ENCODE measurements at places on chromosomes 2 and 18. TPM values are rescaled to one million over a fixed set of nuclear protein-coding genes. Genes with fewer than 3 reads are reported as not detected.

The STARD6 gene
- total RNA-seq: not detected

The DPP10 gene
- total RNA-seq: not detected

The LYPD1 gene
- not detected for total RNA-seq

The CACNB4 gene
- 0.23 TPM for total RNA-seq

- H3K4me1 ChIP-seq: no peaks in the 10 kb centered on the region
- no peak for DNase-seq
- no peak overlapping the region for H3K27ac ChIP-seq
- no peak overlapping the region for H3K4me3 ChIP-seq
- H3K36me3 ChIP-seq: no peaks in the 10 kb centered on the region
Measured at GRCh38 chr2:34991508-34992274, 1363.9 kb upstream of the CRIM1 start.

All from activated T-helper 2 cell treated with anti-CD3 and anti-CD28 coated beads, Interferon-gamma antibody, Interleukin-2, Interleukin-4, amounts not matched to agents 10 μg/mL and 5 μg/mL and 100 μg/mL, durations not matched to agents 14 hours and 24 hours and 36 hours (primary cell).